Endothelial cell (in vitro differentiated cells): ENCODE measurements at places on chromosomes 5 and 9.

GRCh38 chr5:109468737-109469420 is 59.1 kb upstream of the PJA2 start:
- DNase-seq = peak; percentile 90

DNA sequence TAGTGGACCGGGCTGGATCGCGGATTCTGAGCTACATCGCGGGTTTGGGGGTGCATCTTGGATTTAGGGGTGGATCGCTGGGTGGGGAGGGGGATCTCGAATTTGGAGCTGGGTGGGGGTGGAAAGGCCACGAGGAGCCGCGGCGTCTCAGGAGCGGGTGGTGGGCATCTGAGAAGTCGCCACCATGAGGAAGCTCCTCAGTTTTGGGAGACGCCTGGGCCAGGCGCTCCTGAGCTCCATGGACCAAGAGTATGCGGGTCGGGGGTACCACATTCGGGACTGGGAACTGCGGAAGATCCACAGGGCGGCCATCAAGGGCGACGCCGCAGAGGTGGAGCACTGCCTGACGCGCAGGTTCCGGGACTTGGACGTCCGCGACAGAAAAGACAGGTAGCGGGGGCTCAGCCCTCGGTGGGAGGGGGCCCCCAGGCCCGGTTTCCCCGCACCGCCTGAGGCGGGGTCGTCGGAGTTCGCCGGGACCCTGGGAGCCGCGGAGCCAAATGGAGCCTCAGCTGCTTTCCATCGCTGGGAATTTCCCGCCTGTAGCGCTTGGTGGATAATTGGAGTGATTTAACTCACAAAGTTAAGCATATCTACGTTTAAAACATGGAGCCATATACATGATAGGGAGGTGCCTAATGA is 376 bp downstream of the ANKRD18B start:
- no peak for DNase-seq

DNA sequence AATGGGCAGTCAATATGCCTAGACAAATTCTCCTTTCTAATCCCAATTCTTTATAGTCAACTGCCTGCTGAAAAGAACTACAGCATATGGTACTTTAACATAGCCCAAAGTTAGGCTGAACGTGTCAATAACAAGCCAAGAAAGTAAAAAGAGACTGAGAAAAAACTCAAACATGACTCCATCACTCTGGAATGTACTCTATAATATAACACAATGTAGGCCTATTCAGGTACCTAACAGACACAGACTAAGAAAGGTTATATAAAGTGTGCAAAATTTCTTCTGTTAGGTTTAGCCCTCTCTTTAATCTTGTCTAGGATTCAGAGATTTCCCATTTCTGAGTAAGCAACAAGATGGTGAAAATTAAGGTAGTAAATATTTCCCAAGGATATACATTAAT is 209.7 kb upstream of the PRR16 start:
- no peak for DNase-seq

- peak; percentile 26 for DNase-seq
Measured at GRCh38 chr5:94908889-94909480, 290.5 kb downstream of the SLF1 start.

- DNase-seq = no peak
Measured at GRCh38 chr9:121972501-121972981, 120.6 kb downstream of the TTLL11 start.

DNA sequence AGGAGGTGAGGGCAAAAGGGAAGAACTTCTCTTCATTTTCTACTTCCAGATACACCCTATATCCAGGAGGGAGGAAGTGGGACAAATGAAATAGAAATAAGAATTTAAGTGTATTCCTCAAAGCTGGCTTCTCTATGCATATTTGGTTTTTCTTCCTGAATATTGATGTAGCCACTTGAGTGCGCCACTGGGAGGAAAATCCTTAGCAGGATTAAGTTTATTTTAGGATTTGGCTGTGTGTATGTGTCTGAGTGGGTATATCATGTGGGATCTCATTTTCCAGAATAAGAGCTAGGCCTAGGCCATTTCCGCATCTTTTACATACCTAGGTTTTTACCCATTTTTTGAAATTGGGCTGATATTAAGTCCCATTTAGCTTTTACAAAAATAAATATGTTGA is 42.5 kb downstream of the MAP1B start:
- no peak for DNase-seq

- peak; percentile 86 for DNase-seq
Measured at GRCh38 chr5:73451224-73452130, 2.9 kb upstream of the FOXD1 start.
